ENCODE measurements at places on chromosomes 12 and 14. TPM values are rescaled to one million over a fixed set of nuclear protein-coding genes. Genes with fewer than 3 reads are reported as not detected.

GRCh38 chr14:36069535-36069900 lies 107.0 kb downstream of the PTCSC3 start:
- H3K4me1 ChIP-seq: peaks cover 6% of the 10 kb centered on the region
- no peak for DNase-seq
- H3K27ac ChIP-seq: no peak overlapping the region
- H3K27me3 ChIP-seq: no peaks in the 10 kb centered on the region

DNA sequence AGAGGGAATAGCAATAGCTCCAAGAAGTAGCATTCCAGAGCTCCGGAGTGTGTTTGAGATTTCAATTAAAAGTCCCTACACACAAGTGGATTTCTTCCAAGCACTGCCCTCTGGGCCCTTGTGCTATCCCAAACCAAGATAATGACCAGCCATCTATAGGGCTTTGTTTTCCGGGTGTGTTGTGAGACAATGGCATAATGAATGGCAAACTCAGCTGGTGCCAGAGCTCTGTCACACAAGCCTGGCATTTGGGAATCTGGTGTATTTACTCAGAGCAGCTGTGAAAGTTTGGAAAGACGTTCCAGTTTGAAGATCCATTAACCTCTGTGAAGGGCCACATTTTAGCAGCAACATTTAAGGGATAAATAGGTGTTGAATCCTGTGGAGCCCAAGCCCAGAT lies 61.2 kb upstream of the TMTC2 start:
- H3K27ac ChIP-seq: no peak overlapping the region
- no peak overlapping the region for H3K4me3 ChIP-seq
- DNase-seq: no peak
- no peaks in the 10 kb centered on the region for H3K27me3 ChIP-seq

Gene METTL17
- polyA plus RNA-seq: 61.2 TPM

Gene KCNC2
- polyA plus RNA-seq: 0.08 TPM

DNA sequence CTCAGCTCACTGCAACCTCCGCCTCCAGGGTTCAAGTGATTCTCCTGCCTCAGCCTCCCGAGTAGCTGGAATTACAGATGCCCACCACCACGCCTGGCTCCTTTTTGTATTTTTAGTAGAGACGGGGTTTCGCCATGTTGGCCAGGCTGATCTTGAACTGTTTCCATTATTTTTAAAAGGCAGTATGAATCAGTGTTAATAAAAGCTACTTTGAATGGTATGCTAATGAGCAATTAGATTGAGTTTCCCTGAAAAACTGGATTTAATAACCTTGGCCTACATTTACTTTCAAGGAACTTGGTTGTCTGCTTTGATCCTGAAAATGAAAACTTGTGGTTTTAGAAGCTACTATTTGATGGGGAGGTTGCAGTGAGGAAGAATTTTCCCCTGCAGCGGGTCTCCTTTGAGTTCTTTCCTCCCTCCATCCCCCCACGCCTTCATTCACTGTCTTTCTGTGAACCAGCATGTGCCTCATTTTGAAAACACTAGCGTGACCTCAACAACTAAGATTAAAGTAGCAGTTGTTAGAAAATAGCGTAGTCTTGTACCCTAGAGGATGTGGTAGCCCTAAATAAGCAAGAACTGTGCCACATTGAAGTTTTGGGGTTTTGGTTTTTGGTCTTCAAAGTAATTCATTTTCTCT lies 17.8 kb upstream of the RPS6KA5 start:
- no peak overlapping the region for H3K27ac ChIP-seq
- H3K4me3 ChIP-seq: no peak overlapping the region
- H3K4me1 ChIP-seq: no peaks in the 10 kb centered on the region
- DNase-seq: no peak
- H3K36me3 ChIP-seq: no peaks in the 10 kb centered on the region

- no peaks in the 10 kb centered on the region for H3K27me3 ChIP-seq
- no peak for DNase-seq
- no peak overlapping the region for H3K27ac ChIP-seq
- no peak overlapping the region for H3K4me3 ChIP-seq
- H3K4me1 ChIP-seq: no peaks in the 10 kb centered on the region
Measured at GRCh38 chr12:24903329-24904088, 45.4 kb downstream of the BCAT1 start.

Gene CLEC9A
- not detected for polyA plus RNA-seq

Gene CHURC1
- polyA plus RNA-seq: 22.6 TPM

DNA sequence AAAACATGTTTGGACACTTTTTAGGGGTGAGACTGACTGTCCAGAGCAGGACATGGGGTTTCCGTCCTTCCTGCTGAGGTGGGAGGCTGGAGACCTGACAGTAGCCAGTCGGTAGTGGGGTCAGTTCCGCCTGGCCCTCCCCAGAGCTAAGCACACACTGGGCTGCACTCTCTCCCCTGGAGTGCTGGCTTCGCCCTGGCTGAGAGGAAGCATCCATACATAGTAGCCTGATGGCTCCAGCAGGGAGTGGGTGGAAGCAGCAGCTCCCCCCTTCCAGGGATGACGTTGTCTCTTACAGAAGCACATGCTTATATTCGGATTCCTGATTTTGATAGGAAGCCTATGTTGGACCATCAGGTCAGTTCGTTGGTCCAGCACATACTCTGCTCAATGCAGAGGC lies 40.4 kb downstream of the SFSWAP start:
- DNase-seq: no peak
- H3K4me1 ChIP-seq: no peaks in the 10 kb centered on the region
- H3K27ac ChIP-seq: no peak overlapping the region
